ENCODE measurements at places on chromosomes 4 and X.

- DNase-seq: no peak
Measured at GRCh38 chrX:96569034-96569433, 115.6 kb upstream of the DIAPH2 start.

DNA sequence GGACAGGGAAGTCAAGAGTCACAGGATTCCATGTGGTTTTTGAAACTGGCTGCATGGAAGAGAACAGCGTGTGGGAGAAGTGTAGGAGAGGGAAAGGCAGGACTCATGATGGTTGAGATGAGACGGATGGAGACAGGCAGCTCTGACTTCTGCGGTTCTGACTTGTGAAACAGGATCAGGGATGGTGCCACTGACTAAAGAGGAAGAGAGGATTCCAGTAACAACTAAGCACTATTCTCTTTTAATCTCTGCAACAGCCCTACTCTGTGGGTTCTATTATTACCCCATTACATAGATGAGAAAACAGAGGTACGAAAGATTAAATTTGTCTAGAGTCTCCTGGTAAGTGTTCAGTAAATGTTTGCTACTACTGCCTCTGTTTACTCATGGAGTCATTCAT lies 156.3 kb downstream of the CBR4 start:
- no peak for DNase-seq

- no peak for DNase-seq
Measured at GRCh38 chr4:120924931-120925330, 2.4 kb upstream of the PRDM5 start.

- DNase-seq: no peak
Measured at GRCh38 chr4:17884063-17884462, 73.3 kb downstream of the NCAPG start.

DNA sequence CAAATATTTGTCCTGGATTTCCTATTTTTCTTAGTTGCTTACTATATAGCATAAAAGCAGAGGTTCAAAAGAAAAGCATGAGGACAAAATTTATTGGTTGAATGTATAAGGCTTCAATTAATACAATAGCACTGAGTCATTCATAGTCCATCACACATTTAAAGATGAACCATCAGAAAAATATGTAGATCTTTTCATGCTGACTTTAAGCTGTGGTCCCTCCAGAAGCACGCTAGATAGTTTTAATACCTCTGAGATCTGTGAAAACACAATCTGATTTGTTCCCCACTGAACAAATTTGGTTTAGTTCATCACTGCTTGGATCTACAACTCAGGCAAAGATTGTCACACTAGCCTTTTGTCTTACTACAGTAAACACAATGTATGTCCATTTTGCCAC lies 377.2 kb upstream of the ANXA10 start:
- no peak for DNase-seq

GRCh38 chr4:76896614-76897535 lies 1.1 kb downstream of the SOWAHB start:
- DNase-seq: no peak

DNA sequence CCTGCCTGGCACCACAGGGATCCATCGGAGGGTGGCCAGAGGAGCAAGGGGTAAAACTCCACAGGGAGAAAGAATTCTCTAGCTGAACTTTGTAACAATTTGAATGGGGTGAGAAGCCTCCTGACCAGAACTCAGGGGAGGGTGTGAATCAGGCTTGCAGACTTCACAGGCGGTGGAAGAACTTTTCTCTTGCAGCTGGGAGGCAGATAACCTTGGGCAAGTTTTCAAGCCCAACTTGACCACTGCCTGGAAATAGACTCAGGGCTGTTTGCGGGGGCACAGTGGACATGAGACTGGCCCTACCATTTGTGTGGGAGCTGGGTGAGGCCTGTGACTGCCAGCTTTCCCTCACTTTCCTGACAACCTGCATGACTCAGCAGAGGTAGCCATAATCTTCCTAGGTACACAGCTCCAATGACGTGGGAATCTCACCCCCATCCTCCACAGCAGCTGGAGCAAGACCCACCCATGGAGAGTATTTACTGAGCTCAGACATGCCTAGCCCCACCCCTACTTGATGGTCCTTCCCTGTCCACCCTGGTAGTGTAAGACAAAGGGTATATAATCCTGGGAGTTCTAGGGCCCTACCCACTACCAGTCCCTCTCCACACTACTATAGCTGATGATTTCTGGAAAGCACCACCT lies 210.0 kb upstream of the AGTR2 start:
- DNase-seq: no peak

- DNase-seq: no peak
Measured at GRCh38 chr4:134215620-134216344, 14.2 kb upstream of the PABPC4L start.

Data from stimulated activated CD4-positive, alpha-beta T cell treated with anti-CD3 and anti-CD28 coated beads, TNF-alpha, amount 100 ng/mL, for 48 hours (primary cell).